ENCODE measurements at places on chromosomes 4 and X.

DNA sequence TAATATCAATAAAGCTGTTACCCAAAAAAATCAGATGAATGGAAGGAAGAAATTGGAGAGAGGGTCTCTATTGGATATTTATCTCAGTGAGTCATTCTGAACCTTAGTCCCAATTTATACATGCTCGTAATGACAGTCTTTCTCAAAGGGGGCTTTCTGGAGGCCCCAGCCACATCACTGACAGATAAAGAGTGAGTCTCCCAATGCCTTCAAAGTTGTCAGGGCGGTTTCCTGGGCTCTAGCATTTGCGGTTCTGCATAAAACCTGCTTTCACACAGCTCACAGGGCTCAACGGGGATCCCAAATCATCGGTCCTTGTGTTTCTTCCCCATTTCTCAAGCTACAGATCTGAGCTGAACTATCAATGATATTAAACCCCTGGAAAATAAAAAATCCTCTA lies 17.3 kb downstream of the TCEANC start:
- DNase-seq, result no peak

DNA sequence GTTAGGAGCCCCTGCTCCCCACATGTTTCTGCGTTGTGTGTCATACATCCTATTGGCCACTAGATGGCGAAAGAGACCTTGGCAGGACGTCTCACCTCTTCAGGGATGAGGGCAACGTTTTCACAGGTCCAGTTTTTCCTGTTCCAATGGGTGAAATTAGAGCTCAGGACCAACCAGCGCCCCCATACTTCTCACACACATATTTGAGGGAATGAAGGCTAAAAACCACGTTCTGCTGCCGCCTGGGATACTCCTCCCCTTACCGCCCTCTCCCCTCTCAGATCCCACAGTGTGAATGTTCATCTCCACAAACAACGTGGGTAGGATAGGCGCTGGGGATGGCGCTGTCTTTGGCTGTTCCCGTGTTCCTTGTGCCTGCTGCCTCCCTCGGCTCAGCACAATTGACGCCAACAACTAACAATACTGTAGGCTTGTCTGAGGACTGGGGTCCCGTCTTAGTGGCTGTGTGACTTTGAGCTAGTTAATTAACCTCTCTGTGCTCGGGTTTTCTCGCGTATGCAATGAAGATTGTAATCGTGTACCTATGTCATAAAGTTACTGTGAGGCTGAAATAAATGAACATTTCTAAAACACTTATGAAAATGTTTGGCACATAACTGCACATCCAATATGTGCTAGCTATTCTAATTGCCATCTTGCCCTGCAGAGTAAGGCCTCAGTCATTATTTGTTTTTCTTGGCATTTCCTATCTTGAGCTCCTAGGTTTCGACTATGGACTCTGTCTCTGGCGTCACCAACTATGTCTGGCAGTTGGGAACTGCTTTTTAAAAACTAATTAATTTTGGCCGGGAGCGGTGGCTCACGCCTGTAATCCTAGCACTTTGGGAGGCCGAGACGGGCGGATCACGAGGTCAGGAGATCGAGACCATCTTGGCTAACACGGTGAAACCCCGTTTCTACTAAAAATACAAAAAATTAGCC lies 181.3 kb upstream of the STK26 start:
- no peak for DNase-seq

DNA sequence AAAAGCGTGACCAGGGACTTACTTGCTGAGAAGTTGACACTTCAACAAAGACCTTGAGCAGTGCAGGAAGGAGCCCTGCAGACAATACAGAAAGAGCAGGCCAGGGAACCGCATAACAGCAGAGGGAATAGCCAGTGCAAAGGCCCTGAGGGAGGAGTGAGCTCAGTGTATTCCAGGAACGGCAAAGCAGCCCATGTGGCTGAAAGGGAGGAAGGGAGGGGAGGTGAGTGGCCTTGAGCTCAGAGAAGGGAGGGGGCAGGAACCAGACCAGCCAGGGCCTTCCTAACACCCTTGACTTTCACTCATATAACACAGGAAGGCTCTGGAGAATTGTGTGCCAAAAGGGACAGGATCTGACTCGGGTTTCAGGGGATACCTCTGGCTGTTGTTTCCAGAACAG lies 112.2 kb downstream of the BCOR start:
- no peak for DNase-seq

DNA sequence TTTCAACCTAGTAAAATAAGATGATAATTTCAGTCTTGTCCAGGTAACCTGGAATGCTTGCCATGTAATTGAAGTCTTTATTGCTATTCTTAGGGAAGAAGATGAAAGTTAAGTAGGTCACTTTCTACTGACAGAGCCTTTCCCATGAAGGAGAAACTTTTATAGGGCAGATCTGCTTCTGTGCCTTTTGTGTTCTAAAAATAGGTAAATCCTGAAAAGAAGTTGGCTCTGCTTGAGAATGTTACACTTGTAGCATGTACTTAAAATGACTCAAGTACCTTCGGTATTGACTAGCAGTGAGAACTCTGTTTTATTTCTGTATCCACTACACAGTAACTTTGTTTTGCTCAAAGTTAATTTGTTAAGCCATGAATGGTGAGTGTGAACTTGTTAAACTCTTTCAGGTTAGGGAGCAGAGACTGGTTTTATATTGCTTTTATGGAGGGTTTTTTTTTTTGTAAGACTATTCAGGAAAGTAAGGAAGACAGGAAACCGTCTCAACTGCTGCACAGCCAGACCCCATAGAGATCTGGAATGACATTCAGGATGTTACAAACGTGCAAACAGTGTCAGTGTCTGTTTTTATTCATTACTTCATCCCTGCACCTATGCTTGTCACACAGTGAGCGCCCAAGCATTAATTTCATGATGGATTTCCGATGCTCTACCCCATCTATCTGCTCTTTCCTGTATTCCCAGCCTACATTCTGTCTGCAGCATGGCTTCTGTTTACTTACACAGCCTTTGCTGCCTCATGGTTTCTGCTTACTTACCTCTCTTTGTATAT lies 53.0 kb downstream of the SEPTIN11 start:
- DNase-seq, result no peak

DNA sequence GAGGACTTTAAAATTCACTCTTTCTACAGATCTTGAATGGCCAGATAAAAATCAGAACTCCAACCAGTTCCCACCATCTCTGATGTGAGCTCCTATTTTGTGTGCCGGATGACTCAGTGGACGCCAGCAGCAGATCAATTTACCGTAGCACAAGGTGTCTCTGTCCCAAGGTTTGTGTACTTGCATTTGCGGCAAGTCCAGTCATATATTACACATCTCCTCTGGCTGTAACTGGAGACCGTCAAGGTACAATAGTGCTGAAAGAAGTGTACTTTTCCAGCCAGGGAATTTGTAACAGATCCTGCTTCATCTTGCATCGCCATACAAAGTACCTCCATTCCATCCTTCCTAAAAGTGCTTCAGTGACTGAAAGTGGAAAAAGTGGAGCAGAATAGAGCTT lies 108.2 kb upstream of the SORBS2 start:
- no peak for DNase-seq

DNA sequence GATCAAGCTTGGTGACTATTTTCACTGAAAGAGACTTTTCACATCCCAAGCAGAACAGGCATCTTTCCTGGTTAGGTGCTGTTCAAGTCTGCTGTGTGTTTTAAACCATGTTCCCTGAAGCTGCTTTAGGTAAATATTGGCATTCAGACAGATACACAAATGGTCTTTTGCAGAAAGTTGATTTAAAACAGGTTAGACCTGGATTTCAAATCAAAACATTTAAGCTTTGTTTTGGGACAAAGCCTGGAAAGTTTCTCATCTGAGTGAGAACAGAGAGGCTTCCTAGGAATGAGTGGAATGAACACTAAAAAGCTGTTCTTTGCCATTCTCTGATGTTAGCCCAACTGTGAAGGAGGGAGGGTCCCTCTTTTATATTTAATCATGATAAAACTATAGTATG lies 10.1 kb downstream of the ANXA3 start:
- no peak for DNase-seq

Measured in stimulated activated CD8-positive, alpha-beta memory T cell treated with anti-CD3 and anti-CD28 coated beads, Interleukin-7, amount 100 ng/mL, for 4 hours (primary cell).